Regular cardiac myocyte (primary cell): ENCODE measurements at places on chromosomes 12 and 14. TPM values are rescaled to one million over a fixed set of nuclear protein-coding genes. Genes with fewer than 3 reads are reported as not detected.

SSTR1 gene
- total RNA-seq = 0.77 and 1.1 TPM in 2 replicates

LMO3 gene
- total RNA-seq = under 0.01 and 0.56 TPM in 2 replicates

HOXC4 gene
- 0.19 TPM in 1 of 2 replicates, not detected in the other for total RNA-seq

NINJ2 gene
- total RNA-seq = 0.19 and 0.28 TPM in 2 replicates

INHBC gene
- total RNA-seq = not detected in 2 replicates

TOGARAM1 gene
- total RNA-seq = 13.0 and 20.6 TPM in 2 replicates

SERPINA5 gene
- total RNA-seq = under 0.01 and 0.28 TPM in 2 replicates

PLEK2 gene
- 9.3 and 42.0 TPM in 2 replicates for total RNA-seq

ZFHX2 gene
- total RNA-seq = under 0.01 and 0.56 TPM in 2 replicates

RNASE11 gene
- total RNA-seq = not detected in 2 replicates

KRT74 gene
- total RNA-seq = not detected in 2 replicates

RIMBP2 gene
- under 0.01 TPM in 1 of 2 replicates, not detected in the other for total RNA-seq

UNC119B gene
- total RNA-seq = 22.8 and 27.0 TPM in 2 replicates

CACNA2D4 gene
- total RNA-seq = under 0.01 and 0.38 TPM in 2 replicates

SLC10A1 gene
- total RNA-seq = not detected in 2 replicates

CLMN gene
- total RNA-seq = 0.58 and 3.9 TPM in 2 replicates

TMEM63C gene
- under 0.01 and 0.56 TPM in 2 replicates for total RNA-seq

FGD4 gene
- total RNA-seq = 26.3 and 35.2 TPM in 2 replicates

LRP1-AS gene
- total RNA-seq = 0.19 TPM in 1 of 2 replicates, not detected in the other

PITPNM2 gene
- total RNA-seq = 2.0 and 3.5 TPM in 2 replicates

NUP107 gene
- total RNA-seq = 32.7 and 72.9 TPM in 2 replicates

OVCH1 gene
- total RNA-seq = under 0.01 and 0.28 TPM in 2 replicates

PLEKHA5 gene
- total RNA-seq = 11.9 and 31.0 TPM in 2 replicates

GPX2 gene
- not detected in 2 replicates for total RNA-seq

DIO2 gene
- total RNA-seq = 6.8 and 27.0 TPM in 2 replicates

PTGER2 gene
- 2.8 and 5.2 TPM in 2 replicates for total RNA-seq

GZMH gene
- total RNA-seq = not detected in 2 replicates

PTPN6 gene
- under 0.01 TPM in 1 of 2 replicates, not detected in the other for total RNA-seq

ANO4 gene
- total RNA-seq = 0.38 and 2.3 TPM in 2 replicates

VCPKMT gene
- total RNA-seq = 4.4 and 6.8 TPM in 2 replicates

MPHOSPH9 gene
- total RNA-seq = 33.8 and 49.8 TPM in 2 replicates

TBC1D30 gene
- total RNA-seq = 0.19 and 0.85 TPM in 2 replicates

EPYC gene
- not detected in 2 replicates for total RNA-seq

PRKD1 gene
- total RNA-seq = 5.6 and 21.7 TPM in 2 replicates

TRIM9 gene
- total RNA-seq = under 0.01 and 0.28 TPM in 2 replicates

KLRC2 gene
- not detected in 2 replicates for total RNA-seq

NKX2-1 gene
- not detected in 2 replicates for total RNA-seq

PTPRB gene
- total RNA-seq = 15.9 and 25.7 TPM in 2 replicates

COL2A1 gene
- under 0.01 TPM in 2 replicates for total RNA-seq

KRT84 gene
- total RNA-seq = not detected in 2 replicates

CNTN1 gene
- 1.7 and 2.0 TPM in 2 replicates for total RNA-seq

OASL gene
- under 0.01 and 0.56 TPM in 2 replicates for total RNA-seq

ZDHHC22 gene
- total RNA-seq = not detected in 2 replicates

LBHD2 gene
- total RNA-seq = not detected in 2 replicates

NTF3 gene
- total RNA-seq = 0.96 and 5.4 TPM in 2 replicates

NFATC4 gene
- 30.3 and 71.0 TPM in 2 replicates for total RNA-seq

HELB gene
- 3.5 and 4.5 TPM in 2 replicates for total RNA-seq

CD163 gene
- total RNA-seq = under 0.01 TPM in 1 of 2 replicates, not detected in the other

RAB15 gene
- total RNA-seq = 1.7 TPM in 2 replicates

GPR84 gene
- total RNA-seq = not detected in 2 replicates

HHIPL1 gene
- total RNA-seq = 5.0 and 9.3 TPM in 2 replicates

SLC8A3 gene
- total RNA-seq = under 0.01 and 0.56 TPM in 2 replicates

KRT7 gene
- 18.6 and 80.3 TPM in 2 replicates for total RNA-seq

C14orf39 gene
- total RNA-seq = not detected in 2 replicates

CLEC1A gene
- total RNA-seq = under 0.01 TPM in 1 of 2 replicates, not detected in the other

MYH6 gene
- total RNA-seq = not detected in 2 replicates

ULK1 gene
- total RNA-seq = 4.4 and 6.8 TPM in 2 replicates

NTS gene
- total RNA-seq = not detected in 2 replicates

VRTN gene
- not detected in 2 replicates for total RNA-seq

TMEM119 gene
- total RNA-seq = 0.58 and 15.8 TPM in 2 replicates
